Activated T-cell treated with anti-CD3 and anti-CD28 coated beads for 4 hours (primary cell): ENCODE measurements at places on chromosomes 2 and 18.

DNA sequence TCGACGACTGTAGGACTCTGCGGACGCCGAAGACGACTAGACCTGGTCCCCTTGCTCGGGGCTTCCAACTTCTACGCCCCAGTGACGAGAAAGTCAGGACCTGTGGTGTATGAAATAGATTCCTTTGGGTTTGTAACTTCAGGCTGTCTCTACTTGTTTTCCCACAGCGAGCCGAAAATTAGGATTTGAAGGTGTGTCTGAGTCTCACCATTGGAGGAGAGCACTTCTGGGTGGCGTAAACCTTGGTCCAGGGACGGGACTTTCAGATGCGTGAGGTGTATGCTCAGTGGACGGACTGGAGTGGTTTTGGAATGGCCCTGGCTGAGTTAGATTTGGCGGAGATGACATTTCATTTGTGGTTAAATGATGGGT lies 1.3 kb downstream of the BIRC6 start:
- peak; percentile 3 for DNase-seq

- no peak for DNase-seq
Observed at GRCh38 chr2:18074476-18074875, 196.0 kb downstream of the KCNS3 start.

- DNase-seq = no peak
Observed at GRCh38 chr2:221501210-221501882, 70.8 kb downstream of the EPHA4 start.

GRCh38 chr2:43325107-43325811 lies 98.9 kb upstream of the ZFP36L2 start:
- DNase-seq = no peak

DNA sequence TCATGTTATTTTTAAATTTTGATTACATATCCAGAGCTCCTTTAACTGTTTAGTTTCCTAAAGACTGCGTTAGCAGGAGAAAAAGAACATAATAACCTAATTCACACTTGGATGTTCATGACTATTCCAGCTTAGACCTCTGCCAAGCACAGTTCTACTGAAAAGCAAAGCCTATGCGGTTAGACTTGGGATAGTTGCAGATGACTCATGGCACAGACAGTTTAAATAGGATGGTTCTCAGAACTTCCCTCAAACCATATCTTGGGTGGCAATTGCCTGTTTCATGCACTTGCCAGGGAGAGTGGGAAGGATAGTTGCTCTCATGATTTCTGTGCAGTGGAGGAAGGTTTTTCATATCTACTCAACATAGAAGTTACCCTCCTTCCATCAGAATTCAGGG lies 149.7 kb upstream of the KLHL29 start:
- DNase-seq = no peak

- DNase-seq = no peak
Observed at GRCh38 chr2:164369366-164369765, 251.9 kb downstream of the GRB14 start.
